ENCODE measurements at places on chromosomes 11 and 22. TPM values are rescaled to one million over a fixed set of nuclear protein-coding genes. Genes with fewer than 3 reads are reported as not detected.
A peak's percentile ranks its signal among the peaks of the same experiment; 100 is the strongest.

- H3K27me3 ChIP-seq: peaks cover 14% of the 10 kb centered on the region
- no peak overlapping the region for H3K27ac ChIP-seq
- no peak for DNase-seq
- peaks cover 7% of the 10 kb centered on the region for H3K4me1 ChIP-seq
- H3K4me3 ChIP-seq: no peak overlapping the region
Observed at GRCh38 chr11:19995145-19995544, 165.1 kb downstream of the DBX1 start.

- H3K36me3 ChIP-seq: no peaks in the 10 kb centered on the region
- peaks cover 33% of the 10 kb centered on the region for H3K4me1 ChIP-seq
- no peak overlapping the region for H3K4me3 ChIP-seq
- peak overlapping the region; percentile 48 for H3K27ac ChIP-seq
- no peak for DNase-seq
Observed at GRCh38 chr11:30423886-30424285, 101.0 kb downstream of the ARL14EP start.

Gene C1QTNF5
- total RNA-seq: 2.1 TPM

DNA sequence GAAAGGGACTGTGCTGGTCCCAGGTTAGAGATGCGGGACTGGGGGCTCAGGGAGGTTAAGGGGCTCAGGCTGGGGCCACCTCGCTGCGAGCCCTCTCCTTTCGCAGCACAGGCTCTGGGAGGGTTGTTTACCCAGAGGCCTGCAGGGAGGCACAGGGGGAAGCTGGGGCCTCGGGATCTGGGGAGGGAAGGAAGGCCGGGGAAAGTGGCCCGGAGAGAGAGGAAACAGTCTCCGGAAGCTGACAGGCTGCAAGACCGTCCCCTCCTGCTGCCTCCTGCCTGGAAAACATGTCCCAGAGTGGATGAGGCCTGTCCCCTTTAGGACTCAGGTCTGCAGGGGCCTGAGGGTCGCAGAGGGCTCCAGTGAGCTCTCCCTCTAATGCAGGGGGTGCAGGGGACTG, 45.4 kb downstream of the MYO7A start:
- peaks cover 45% of the 10 kb centered on the region for H3K4me1 ChIP-seq
- H3K27me3 ChIP-seq: no peaks in the 10 kb centered on the region
- no peaks in the 10 kb centered on the region for H3K36me3 ChIP-seq
- no peak overlapping the region for H3K4me3 ChIP-seq
- no peak for DNase-seq

DNA sequence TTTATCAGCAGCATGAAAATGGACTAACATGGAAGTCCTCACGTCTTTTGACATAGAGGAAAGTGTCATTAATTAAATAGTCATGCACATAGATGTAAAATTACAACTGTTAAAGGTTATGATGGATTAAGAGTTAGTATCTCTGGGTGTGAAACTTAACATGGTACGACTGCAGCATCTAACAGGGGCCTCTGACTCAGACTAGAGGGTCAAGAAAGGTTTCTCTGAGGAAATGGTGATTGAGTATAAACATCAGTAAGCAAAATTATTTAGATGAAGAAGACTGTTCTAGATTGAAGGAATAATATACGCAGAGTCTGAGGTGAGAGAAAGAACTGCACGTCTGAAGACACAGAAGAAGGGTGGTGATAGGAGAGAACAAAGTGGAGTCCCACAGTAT, 42.1 kb upstream of the GAB2 start:
- H3K4me3 ChIP-seq: no peak overlapping the region
- no peaks in the 10 kb centered on the region for H3K27me3 ChIP-seq
- H3K4me1 ChIP-seq: peaks cover 13% of the 10 kb centered on the region
- H3K36me3 ChIP-seq: peaks cover 35% of the 10 kb centered on the region
- no peak overlapping the region for H3K27ac ChIP-seq

- DNase-seq: no peak
- H3K27ac ChIP-seq: no peak overlapping the region
- no peak overlapping the region for H3K4me3 ChIP-seq
- no peaks in the 10 kb centered on the region for H3K36me3 ChIP-seq
- H3K4me1 ChIP-seq: peaks cover 9% of the 10 kb centered on the region
Observed at GRCh38 chr11:11482730-11483129, 129.7 kb upstream of the CSNK2A3 start.

- DNase-seq: no peak
- H3K36me3 ChIP-seq: no peaks in the 10 kb centered on the region
- peaks cover 23% of the 10 kb centered on the region for H3K4me1 ChIP-seq
- peak overlapping the region; percentile 99 for H3K4me3 ChIP-seq
- peaks cover 2% of the 10 kb centered on the region for H3K27me3 ChIP-seq
Observed at GRCh38 chr11:67120456-67120855, 1.4 kb downstream of the KDM2A start.

- peak overlapping the region; percentile 98 for H3K27ac ChIP-seq
- H3K4me3 ChIP-seq: peak overlapping the region; percentile 70
- H3K4me1 ChIP-seq: peaks cover 58% of the 10 kb centered on the region
- DNase-seq: no peak
- no peaks in the 10 kb centered on the region for H3K27me3 ChIP-seq
Observed at GRCh38 chr22:28943501-28943879, 60.1 kb downstream of the ZNRF3 start.

DNA sequence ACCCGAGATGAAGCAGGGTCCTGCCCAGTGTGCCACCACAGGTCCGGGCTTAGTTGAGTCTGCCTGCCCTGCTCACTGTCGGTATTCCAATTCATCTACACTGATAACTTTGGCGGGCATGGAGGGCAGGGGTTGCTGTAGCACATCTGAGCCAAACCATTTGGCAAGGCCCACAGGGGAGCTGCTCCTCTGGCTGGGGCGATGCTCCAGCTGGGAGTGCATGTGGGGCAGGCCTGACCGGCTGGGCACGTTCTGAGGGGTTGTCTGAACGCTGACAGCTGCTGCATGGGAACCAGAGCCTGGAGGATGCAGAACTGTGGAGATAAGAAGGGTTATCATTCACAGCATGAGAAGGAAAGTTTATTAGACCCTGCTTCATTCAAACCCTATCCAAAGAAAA, 40.4 kb downstream of the DRG1 start:
- peak overlapping the region; percentile 27 for H3K4me3 ChIP-seq
- H3K36me3 ChIP-seq: peaks cover 18% of the 10 kb centered on the region
- no peak for DNase-seq

DNA sequence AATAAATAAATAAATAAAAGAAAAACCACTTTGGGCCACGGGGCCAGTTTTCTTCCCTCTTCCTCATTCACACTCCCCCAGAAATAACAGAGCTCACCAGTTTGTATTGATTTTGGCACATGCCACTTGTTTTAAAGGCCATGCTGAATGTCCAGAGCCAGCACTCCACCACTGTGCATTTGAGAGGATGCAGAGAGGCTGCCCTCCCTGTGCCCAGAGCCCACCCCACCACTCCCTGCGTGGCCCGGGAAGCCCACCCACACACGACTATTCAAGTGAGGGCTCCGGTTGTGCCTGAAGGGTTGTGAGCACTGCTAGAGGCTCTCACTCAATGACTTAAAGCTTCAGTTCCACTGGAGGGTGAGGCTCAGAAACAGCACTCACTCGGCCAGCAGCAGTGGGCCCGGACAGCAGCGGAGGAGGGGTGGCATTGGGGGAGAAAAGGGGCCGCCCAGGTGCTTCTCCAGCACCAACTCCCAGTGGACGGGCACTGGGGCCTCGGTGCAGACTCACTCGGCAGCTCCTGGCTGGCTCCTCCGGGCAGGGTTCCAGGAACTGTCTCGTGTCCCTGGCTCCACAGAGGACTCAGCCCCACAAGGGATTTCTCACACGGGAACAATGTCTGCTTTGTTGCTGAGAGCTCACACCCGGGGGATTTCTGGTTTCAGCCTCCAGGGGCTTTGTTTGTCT, 112.7 kb downstream of the SHANK2 start:
- no peak overlapping the region for H3K4me3 ChIP-seq
- no peak for DNase-seq
- no peaks in the 10 kb centered on the region for H3K36me3 ChIP-seq
- peaks cover 5% of the 10 kb centered on the region for H3K4me1 ChIP-seq
- no peaks in the 10 kb centered on the region for H3K27me3 ChIP-seq
- no peak overlapping the region for H3K27ac ChIP-seq

- H3K27ac ChIP-seq: no peak overlapping the region
- H3K4me1 ChIP-seq: peaks cover 9% of the 10 kb centered on the region
- no peak for DNase-seq
- H3K4me3 ChIP-seq: no peak overlapping the region
- H3K27me3 ChIP-seq: peaks cover 8% of the 10 kb centered on the region
Observed at GRCh38 chr22:36923131-36923788, 9.8 kb downstream of the CSF2RB start.

Gene CYTH4
- total RNA-seq: not detected

- peaks cover 17% of the 10 kb centered on the region for H3K36me3 ChIP-seq
- DNase-seq: no peak
- H3K4me3 ChIP-seq: no peak overlapping the region
- H3K27ac ChIP-seq: no peak overlapping the region
- H3K4me1 ChIP-seq: peaks cover 4% of the 10 kb centered on the region
Observed at GRCh38 chr11:100902454-100903141, 215.5 kb downstream of the ARHGAP42 start.

DNA sequence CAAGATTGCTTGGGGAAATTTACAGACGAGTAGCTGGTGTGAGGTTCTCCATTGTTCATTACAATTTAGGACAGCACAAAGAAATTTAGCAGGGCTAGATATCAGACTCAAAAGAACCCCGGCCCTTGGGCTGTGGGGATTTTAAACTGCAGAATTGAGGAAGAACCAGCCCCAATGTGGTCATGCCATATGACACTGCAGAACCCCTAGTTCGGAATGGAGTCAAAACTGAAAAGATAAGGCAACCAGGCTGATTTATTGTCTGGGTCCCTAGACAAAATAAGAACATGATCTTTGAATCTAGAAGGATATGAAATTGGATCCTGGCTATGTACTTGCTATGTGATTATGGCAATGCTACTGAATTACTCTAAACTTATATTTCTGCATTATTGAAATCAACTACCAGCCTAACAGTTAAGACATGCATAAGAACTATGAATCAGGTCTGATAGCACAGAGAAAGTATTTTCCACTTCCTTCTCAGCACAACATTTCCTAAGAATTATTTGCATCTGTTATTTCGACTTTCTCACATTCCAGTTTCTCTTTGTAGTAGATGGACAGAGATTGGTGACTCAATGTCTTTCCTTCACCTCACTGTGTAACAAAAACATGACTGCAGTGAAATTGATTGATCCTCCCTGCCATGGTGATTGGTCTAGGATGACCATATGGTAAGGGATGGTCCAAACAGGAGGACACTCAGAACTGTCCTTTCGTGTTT, 13.2 kb downstream of the MMP3 start:
- H3K27ac ChIP-seq: no peak overlapping the region
- no peaks in the 10 kb centered on the region for H3K36me3 ChIP-seq
- H3K4me3 ChIP-seq: no peak overlapping the region
- DNase-seq: no peak
- H3K4me1 ChIP-seq: no peaks in the 10 kb centered on the region

DNA sequence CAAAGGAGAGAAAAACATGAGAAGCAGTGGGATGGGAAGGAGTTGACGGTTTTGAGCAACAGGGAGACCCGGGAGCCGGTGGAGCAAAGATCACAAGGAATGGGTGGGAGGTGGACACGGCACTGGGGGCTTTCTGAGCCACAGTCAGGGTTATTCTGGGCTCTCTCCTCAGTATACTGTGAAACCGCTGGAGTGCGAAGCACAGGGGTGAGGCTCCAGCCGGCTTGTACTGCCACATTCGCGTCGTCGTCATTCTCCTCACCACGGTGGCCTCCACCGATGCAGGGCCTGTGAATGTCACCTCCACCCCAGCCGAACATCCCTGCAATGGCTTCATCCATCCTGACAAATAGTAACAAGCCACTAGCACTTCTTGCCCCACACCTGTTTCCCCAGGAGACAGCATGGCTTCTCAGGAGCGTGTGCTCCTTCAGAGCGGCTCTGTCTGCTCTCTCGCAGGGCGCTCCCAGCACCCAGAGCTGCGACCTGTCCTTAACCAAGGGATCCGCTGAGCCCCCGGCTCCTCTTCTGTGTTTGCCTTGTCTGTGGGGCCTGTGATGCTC, 1165.3 kb downstream of the TBC1D22A start:
- H3K27ac ChIP-seq: no peak overlapping the region
- H3K27me3 ChIP-seq: peaks cover 26% of the 10 kb centered on the region
- peaks cover 2% of the 10 kb centered on the region for H3K36me3 ChIP-seq
- no peak overlapping the region for H3K4me3 ChIP-seq

DNA sequence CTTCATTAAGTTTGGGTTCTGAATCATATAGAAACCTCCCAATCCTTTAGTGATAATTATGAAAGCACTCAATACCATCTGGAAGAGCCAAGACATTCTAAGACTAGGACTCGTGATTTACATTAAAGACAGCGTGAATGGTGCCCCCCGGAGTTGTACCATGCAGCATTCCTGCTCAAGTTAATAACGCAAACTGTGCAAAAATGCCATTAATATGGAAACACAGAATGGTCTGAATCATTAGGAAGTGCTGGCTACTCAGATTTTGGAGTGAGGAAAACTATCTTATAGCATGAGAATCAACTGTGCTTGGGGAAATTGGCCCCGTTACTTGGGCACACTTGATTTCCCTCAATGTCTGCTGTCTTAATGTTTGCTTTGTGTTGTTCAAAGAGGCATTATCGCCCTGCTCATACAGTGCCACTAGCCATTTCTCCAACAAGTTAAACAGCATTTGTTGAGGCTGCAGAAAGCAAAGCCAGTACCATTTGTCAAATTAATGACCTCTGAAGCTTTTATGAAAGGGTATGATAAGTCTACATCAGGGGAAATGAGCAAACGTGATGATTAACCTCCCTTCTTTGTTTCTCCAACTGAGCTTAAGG, 18.5 kb upstream of the TPH1 start:
- no peak for DNase-seq
- H3K36me3 ChIP-seq: peaks cover 6% of the 10 kb centered on the region
- H3K27ac ChIP-seq: no peak overlapping the region
- H3K4me3 ChIP-seq: no peak overlapping the region
- no peaks in the 10 kb centered on the region for H3K27me3 ChIP-seq

DNA sequence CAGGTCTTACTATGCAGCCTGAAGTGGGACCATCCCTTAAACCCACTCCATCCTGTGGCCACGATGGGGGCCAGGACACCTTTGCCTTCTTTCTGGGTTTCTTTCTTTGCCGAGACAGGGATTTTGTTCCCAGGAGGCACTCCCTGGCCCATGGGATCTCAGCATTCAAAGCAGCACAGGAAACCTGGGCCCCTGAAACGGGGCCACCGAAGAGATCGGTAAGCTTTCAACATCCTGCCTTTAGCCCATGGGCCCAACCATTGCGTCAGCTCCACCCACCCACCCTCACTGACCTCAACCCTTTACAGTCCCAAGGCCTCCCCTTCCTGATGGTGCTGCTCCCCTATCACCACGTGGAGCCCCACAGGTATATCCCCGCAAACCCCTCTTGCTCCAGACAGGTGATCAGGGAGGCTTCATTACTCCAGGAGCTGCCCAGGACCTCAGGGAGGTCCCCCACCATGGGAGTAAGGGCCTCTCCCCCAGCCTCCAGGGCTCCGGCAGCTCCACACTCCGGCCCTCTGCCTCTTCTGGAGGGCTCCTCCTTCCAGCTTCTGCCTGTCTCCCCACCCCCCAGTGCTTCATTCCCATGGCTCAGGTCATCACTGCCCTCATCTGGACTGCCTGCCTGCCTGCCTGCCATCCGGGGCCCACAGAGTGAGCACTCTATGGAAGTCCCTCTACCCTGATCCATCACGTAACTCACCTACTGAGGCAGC, 42.0 kb upstream of the TUB start:
- peaks cover 16% of the 10 kb centered on the region for H3K27me3 ChIP-seq
- peak overlapping the region; percentile 87 for H3K27ac ChIP-seq
- H3K4me3 ChIP-seq: no peak overlapping the region

Gene OR56B4
- not detected for total RNA-seq

Gene LSP1
- not detected for total RNA-seq

Gene SLC22A24
- total RNA-seq: not detected

Gene SLC17A6
- 1.4 TPM for total RNA-seq

Data from neural crest cell (in vitro differentiated cells).